ENCODE measurements at places on chromosomes 6 and 20.

DNA sequence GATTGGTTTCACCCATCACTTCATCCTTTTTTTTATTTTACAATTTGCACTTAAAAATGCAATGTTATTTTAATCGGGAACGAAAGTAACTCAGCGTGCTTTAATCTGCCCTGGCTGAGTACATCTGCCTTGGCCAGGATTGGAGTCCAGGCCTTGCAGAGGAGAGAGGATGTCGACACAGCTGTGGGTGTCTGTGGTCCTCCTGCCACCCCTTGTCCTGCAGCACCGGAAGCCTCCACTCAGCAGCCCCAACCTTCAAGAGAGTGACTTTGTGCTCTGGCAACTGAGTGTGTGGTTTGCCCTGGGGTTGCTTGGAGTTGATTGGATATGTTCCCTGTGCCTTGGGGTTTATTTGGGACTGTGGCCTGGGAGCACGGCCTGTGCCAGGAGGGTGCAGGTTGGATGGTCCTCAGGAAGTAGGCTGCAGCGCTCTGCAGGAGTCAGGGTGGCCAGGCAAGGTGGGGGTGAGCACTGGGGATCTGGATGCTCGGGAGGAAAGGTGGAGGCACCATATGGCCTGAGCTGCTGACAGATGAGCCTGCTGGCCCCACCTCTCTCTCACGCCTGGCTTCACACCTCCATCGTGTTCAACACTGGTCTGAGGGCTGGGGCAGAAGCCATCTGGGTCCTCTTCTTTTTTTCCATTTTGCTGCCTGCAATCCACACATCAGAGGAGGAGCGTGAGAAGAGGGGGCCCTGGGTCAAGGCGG is 4.3 kb downstream of the MYT1 start:
- no peak for DNase-seq

DNA sequence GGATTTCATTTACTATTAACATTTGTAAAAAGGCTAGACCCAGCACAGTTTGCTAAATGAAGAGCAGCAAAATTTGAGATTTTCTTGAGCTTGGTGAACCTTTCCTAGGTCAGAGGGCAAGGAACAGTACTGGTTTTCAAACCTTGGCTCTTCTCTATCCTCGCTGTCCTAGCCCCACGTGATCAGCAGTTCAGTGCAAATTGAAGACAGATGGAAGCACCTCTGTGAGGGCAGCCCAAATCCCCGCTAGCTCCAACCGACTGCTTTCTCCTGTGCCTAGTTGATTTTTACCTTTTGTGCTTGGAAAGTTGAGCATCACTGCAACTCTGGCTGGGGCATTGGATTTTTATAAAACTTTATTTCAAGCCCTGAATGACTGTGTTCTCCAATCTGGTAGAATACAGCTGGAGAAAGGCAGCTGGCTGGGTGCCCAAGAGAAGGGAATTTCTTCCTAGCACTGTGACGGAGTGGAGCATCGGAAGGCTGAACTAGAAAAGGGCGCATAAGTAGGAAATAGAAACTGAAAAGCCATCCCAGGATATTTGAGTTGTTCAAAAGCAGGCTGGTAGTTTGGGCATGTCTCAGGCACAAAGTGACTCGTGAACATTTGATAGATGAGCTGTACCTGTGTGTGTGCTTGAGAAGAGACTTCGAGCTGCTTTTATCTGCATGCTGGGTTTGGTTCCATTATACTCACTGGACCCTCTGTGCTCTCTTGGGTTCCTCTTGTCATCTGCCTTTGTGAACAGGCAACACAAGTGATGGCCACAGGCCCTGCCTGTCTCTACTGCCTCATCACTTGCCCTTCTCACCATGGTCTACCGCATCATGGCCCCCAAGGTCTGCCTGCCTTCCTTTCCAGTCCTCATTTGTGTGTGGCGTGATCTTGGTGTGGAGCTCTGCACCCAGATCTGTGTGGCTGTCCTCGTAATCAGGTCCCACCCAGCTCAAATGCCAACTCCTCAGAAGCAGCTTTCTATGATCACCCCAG is 2.3 kb downstream of the RNF114 start:
- DNase-seq, result no peak

DNA sequence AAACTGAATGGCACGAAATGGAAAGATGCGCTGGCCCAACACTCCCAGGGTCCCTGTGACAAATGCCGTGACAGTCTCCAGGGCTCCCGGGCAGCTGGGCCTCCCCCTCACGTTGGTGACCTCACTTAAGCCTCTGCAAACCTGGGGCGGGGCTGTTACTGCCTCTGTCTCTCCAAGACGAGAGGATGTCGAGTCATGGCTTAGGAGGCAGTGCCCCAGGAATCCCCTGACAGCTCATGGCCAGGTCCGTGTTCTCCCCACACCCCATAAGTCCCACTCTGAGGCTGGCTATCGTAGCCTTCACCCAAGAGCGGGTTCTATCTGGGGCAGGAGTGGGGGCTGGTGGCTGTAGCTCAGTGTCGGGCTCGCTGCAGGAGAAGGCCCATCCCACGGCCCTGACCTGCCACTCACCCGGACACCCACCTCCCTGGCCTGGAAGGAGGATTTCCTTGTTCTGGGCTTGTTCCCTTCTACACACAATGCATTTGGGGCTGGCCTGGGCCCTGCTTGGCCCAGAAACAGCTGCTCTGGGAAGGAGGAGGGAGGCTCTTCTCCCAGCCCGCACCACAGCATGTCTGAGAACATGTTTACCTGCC is 5.6 kb upstream of the RPS21 start:
- no peak for DNase-seq

DNA sequence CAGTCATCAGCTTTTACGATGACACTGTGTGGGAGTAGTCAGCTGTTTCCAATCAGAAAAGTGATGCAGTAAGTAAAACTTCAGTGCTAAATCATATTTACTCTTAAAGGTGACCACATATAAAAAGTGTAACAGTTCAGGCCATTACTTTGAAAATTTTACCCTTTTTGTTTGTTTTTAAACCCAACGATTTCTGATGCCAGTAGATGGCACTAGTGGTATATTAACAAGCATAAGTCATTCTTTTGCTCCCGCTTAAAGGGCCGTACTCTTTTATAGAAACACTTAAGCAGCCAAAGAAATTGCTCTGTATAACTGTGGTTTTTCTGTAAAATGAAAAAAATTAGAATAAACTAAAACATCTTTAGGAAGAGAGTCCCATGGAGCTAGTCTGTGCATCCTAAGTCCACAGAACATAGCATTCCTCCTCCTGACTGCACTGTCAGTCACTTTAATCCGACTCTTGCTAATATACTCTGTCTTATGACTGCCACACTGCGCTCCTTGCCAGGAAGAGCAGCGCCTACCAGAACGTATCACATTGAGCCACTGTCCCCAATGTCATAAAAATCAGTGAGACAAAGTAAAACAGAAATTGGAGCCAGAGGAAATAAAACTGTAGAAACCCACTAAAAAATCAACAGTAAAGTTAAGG is 25.0 kb downstream of the HEBP2 start:
- DNase-seq, result no peak

- DNase-seq, result no peak
Measured at GRCh38 chr6:145903356-145904102, 60.6 kb downstream of the SHPRH start.

DNA sequence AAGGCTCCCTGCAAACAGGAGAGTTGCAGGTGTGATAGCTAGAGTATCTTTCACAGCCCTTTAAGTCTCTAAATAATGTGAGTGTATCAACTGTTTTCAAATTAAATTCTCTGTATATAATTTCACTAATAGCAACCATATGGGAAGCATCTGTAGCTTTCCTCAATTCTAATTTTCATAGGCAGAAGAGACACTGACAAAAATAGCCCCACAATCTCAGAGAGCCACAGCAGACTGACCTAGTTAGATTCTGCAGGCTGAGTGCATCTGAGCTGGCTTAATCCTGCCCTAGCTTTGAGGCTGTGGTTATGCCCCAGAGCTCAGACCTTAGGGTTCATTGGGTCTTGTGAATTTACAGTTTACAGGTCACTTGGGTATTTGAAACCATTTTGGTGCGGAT is 63.9 kb downstream of the MAP7 start:
- DNase-seq, result no peak

DNA sequence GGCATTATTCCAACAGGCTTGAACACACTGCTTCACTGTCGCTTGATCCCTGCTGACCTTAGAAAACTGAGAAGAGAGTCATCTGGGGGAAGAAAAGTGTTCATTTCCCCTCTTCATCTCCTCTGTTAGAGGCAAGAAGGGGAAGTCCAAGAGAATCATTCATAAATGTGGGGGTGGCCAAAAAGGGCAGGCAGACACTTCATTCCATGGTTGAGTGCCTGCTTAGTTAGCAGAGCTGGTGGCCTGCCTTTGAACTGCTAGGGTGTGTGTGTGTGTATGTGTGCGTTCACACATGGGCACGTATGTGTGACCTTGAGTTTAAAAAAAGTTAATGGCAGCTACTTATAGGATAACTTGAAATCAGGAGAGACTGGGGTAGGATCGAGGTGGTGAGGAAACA is 39.4 kb upstream of the RFPL4B start:
- DNase-seq, result no peak

DNA sequence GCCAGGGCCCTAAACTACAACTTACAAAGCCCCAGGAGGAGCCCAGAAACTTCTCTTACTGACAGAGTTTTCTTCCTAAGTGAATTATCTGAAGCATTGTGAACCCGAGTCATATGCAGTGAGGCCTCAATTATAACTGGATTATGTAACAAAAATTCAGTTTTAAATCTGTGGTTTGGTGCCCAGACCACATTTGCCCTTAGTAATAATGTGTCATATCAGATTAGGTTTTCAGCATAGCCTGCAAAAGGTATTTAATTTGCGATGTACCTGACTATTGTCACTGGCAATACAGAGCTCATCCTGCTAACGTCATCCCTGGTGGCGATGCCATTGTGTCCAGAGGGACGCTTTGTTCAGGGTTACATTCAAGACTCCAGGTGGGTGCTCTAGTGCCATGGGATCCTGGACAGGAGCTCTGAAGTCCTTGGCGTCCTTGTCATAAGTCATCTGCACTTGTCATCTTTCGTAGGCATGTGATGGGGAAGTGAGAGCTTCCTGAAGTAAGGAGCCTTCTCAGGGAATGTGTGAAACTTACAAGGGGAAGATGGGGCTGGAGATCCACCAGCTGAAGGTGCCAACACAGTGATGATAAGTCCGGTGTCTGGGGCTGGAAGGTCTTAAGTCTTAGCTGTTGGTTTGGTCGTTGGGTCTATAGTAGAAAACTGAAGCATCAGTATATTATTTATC is 65.1 kb downstream of the HIVEP1 start:
- no peak for DNase-seq

GRCh38 chr20:64256282-64256935 is 861 bp downstream of the PCMTD2 start:
- no peak for DNase-seq

- DNase-seq, result no peak
Measured at GRCh38 chr6:147065786-147066185, 138.4 kb upstream of the STXBP5 start.

GRCh38 chr6:37622646-37623071 is 75.0 kb downstream of the MDGA1 start:
- DNase-seq, result no peak

- no peak for DNase-seq
Measured at GRCh38 chr6:163201855-163202254, 212.7 kb upstream of the QKI start.

DNA sequence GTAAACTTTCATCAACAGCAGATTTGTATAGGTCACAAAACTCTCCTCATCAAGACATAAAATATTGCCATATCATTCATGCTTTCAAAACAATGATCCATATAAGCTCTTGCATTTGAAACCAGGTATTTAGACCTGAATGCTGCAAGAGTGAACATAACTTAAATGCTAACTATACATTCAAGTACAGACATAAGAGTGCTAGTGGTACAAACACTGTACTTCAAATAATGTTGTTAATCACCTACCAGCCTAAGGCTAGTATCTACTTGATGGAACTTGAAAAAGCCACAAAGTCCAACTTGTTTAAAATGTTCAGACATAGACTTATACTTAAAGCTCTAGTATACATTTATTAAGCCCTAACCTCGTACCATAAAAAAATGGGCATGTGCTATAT is 16.0 kb upstream of the GSTA2 start:
- no peak for DNase-seq

GRCh38 chr6:31175971-31176370 is 5.5 kb upstream of the POU5F1 start:
- no peak for DNase-seq

- DNase-seq, result no peak
Measured at GRCh38 chr20:25116739-25117458, 35.0 kb upstream of the VSX1 start.

DNA sequence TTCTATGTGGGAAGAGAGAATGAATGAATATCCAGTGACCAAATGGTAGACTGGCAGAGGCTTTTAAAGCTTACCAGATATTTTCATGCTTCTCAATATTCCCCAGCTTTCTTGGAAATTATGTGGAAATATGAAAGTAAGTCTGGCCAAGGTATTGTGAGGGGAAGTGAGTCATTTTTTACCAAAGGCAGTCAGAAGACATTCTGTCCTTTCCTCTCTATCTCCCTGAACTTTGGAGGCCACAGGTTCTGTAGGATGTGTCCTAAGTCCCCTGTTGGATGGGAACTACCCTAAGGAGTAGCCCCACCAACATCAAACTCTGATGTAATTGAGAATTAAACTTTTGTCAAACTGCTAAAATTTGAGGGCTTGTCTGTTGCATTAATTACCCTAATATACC is 593.8 kb upstream of the NRSN1 start:
- no peak for DNase-seq

GRCh38 chr6:89291256-89291819 is 23.8 kb downstream of the GABRR2 start:
- DNase-seq, result no peak

DNA sequence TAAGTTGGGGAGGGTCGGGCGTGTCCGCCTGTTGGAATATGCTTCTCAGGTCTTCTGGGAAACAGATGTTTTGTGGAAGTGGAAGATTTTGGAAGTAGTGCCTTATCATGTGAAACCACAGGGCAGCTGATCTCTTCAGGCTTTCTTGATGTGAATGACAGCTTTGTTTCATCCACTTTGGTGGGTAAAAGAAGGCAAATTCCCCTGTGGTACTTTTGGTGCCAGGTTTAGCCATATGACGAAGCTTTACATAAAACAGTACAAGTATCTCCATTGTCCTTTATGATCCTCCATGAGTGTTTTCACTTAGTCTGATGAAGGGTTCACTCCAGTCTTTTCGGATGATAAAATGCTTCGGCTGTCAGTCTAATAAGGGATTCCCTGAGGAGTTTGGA is 4.6 kb downstream of the IRF4 start:
- DNase-seq, result no peak

- DNase-seq, result no peak
Measured at GRCh38 chr6:139275279-139276055, 16.3 kb downstream of the TXLNB start.

DNA sequence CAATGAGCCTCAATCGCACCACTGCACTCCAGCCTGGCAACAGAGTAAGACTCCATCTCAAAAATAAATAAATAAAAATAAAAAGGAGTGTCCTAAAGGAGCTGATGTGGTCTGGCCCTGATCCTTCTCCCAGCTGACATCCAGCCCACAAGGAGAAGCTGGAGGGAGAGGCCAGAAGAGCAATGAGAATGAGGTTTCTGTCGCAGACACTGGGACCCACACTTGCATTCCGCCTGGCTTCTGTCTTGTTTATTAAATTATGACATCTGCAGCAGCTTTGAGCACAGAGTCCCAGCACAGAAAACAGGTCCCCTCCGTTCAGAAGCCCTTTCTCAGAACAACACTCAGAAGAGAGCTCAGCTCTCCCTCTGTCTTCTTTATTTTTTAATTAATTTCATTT is 10.3 kb upstream of the E2F1 start:
- DNase-seq, result no peak

GRCh38 chr6:166989427-166990032 is 9.7 kb upstream of the CEP43 start:
- DNase-seq, result no peak
